ENCODE measurements at places on chromosomes 11 and 22.
A peak's percentile ranks its signal among the peaks of the same experiment; 100 is the strongest.

DNA sequence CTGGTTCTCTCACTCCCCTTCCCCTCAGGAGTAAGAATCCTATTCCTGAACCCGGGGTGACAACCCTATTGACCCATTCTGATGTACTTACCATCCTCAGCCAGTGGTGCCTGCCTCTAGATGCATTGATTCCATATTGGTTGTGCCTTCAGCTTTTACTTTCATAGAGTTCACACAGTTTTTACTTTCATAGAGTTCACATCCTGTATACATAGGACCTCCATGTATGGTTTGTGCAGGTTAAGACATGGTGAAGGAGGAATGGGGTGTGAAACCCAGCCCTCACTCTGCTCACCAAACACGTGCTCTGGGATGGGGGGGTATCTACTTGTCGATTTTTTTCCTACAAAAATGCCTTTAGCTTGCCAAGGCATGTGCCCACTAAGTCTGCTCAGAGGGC is 105.6 kb upstream of the TBCEL start:
- DNase-seq, result no peak

- no peak for DNase-seq
Observed at GRCh38 chr22:36037102-36037758, 8.6 kb upstream of the RBFOX2 start.

DNA sequence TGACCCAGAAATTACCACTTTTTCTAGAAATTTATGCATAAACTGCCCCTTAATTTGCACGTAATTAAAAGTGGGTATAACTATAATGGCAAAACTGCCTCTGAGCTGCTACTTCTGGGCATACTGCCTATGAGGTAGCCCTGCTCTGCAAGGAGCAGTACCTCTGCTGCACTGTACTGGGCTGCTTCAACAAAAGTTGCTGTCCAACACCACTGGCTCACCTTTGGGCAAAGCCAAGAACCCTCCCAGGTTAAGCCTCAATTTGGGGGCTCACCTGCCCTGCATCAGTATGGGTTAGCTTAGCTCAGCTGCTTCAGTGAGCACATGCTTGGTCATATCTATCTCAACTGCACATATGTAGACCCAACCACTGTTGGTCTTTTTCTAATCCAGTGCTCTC is 4.5 kb downstream of the DMC1 start:
- DNase-seq, result no peak

DNA sequence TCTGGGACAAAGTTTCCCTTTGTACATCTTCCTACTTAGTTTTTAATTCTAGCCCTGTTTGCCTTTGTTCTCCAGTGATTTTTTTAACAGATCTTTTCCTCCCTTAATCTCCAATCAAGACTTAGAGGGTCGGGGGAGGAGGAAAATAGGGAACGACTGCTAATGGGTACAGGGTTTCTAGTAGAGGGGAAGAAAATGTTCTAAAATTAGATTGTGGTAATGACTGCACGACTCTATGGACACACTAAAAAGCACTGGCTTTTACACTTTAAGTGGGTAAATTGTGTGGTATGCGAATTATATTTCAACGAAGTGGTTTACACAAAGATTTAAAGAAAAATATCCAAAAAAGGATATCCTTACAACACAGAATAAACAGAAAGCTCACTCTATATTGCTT is 110.0 kb upstream of the SPON1 start:
- DNase-seq, result no peak

DNA sequence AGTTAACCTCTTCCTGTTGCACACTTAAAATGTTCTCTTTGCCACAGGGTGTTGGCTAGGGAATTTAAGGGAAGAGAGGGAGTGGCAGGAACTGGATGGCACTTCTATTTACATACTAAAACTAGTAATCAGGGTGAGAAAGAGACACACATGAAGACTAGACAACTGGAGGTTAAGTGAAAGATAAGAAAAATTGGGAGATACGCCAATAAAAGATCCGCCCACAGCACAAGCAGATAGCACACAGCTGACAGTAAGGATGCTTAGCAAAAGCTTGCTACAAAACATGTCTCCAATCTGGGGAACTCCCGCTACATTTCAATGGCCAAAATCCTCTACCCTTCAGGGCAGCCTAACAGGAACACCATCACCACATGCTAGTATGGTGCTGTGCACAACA is 12.8 kb downstream of the CPSF7 start:
- DNase-seq, result no peak

- no peak for DNase-seq
Observed at GRCh38 chr11:92920331-92920730, 49.1 kb upstream of the MTNR1B start.

DNA sequence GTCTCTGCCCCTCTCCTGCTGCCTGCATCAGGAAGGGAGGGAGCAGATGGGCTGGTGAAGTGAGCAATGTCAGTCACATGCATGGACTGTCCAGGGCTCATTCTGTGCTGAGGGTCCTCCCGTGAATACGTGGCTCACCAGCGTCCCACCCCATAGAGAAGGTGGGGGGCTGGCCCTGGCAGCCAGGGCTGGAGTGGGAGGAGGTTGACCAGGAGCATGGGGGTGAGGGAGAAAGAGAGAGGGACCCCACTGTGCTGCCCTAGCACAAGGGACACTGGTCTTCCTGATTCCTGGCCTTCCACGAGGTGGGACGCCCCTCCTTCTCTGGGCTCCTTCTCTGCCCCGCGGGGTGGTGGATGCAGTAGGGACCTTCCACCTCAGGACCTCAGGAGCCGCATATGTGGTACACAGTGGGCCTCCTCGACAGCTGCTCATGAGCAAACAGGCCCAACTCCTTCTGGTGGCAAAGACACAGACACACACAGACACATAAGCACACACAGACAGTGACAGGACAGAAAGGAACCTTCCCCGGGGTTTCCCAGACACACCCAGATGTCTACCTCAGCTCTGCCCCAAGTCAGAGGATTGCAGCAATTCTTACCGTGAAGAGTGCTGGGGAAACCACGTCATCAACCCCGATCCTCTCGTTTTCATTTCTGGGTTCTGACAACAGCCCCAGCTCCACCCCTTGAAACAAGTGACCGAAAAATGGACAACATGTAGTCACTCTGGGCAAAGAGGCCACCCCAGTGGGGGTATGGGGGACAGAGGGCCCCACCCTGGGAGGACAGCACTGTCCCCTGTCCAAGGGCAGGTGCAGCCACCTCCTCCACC is 3.6 kb upstream of the APOBEC3A start:
- no peak for DNase-seq

GRCh38 chr11:73198677-73199076 is 19.4 kb upstream of the P2RY2 start:
- DNase-seq, result no peak

DNA sequence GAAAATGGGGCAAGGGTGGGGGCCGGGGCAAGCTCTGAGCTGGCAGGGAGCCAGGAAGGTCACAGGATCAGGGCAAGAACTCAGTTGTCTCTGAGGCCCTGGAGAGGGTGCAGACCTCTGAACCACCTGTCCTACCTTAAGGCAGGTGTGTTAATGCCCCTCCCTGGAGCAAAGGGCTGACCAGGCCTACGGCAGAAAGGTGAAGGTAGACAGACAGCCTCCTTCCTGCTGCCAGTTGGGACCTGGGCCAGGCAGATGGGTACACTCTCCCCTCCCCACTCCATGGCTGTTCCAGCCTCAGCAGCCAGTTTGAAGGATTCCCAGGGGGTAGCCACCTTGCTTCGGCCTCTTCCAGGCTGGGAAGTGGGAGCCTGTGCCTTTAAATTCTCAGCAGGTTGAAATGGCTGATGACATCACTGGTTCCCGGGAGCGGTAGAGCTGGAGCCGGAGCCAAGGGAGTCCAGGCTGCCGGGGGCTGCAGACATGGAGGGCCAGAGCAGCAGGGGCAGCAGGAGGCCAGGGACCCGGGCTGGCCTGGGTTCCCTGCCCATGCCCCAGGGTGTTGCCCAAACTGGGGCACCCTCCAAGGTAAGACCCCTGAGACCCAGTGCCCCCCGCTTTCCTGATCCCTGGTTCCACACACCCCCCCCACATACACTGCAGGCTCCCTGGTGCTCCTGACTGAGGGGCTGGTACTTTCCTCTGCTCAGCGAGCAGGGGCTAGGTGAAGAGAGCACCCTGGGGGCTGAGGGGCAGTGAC is at the start of gene INPP5J:
TSS of gene INPP5J (plus strand) at position 435 of the 760 bp plus-strand sequence. CDS start at position 484, 49 bp downstream.
- no peak for DNase-seq

DNA sequence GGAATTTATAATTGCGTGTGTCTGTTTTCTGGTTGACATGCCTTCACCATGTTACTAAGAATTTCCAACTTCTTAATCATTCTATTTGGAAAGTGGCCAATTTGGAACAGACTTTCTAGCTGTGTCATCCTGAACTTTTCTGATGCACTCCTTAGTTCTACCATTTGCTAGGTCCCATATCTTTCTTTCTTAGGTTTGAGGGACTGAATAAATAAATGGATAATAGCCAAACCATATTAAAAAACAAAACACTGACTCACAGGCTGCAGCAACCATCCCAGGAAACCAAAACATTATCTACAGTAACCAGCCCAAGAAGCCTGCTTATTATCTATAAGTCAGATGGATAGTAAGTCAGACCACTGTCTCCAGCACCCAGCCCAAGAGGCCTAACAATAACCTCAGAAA is 57.5 kb upstream of the PLET1 start:
- no peak for DNase-seq

DNA sequence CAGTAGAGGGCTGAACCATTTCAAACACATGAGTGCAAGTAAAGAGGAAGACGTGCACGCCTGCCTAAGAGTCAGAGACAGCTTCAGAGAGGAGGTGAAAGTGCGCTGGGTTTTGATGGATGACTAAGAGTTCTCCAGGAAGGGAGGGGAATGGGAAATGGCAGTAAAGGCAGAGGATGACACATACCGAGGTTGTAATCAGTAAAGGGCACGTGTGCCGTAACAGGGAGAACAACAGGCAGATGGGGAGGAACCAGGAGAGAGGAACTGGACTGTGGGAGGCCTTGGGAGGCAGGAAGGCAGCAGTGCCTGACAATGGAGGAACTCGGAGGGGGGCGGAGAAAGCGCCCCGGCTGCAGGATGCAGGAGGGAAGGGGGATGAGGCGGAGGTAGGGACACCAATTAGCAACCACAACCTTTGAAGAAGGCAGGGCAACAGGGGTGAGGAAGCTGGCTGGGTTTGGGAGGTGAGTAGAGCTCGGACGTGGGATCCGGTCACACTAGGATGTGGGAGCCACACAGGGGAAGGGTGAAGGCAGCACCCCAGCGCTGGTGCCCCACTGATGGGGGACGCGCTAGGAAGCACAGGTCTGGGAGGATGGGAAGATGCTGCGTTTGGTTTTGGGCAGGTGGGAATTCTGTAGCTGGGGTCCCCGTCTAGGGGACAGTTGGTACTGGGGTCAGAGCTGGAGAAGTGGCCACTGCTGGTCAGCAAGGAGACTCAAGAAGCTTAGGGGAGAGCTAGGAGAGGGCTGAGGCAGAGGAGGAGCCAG is 67.4 kb downstream of the SCUBE1 start:
- DNase-seq, result peak; percentile 96

DNA sequence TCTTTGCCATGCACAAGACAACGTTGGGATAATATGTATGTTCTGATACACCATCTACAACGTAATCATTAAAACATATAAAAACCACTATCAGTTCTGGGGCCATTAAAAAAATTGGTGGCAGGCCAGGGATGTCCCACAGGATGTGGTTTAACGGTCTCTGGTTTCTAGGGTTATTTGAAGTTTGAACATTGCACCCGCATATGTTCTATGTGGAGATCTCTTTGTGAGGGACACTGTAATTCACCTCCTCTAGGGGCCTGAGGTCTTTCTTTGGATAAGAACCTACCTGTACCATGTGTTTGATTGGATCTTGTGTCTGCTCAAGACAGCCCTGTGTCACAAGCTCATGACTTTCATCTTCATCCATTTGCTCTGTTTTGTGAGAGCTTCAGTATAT is 73.2 kb downstream of the GGTLC2 start:
- no peak for DNase-seq

DNA sequence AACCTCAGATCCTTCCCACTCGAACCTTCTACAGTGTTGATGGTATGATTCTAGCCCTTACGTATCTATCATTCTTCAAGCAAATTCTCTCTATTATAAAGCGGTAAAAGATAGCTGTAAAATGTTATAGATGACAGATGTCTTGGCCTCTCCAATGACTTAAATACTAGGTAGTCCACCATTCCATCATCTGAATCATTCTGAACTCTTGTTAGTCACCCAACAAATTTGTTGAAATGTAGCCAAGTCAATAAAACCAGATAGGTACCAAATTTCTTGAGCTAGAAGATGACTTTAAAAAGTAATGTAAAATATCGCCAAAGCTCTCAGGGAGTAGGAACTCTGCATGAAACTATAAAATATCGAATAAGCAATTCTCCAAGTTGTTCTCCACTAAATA is 32.6 kb upstream of the PICALM start:
- DNase-seq, result no peak

GRCh38 chr11:33703788-33704187 is 3.2 kb upstream of the C11orf91 start:
- no peak for DNase-seq

DNA sequence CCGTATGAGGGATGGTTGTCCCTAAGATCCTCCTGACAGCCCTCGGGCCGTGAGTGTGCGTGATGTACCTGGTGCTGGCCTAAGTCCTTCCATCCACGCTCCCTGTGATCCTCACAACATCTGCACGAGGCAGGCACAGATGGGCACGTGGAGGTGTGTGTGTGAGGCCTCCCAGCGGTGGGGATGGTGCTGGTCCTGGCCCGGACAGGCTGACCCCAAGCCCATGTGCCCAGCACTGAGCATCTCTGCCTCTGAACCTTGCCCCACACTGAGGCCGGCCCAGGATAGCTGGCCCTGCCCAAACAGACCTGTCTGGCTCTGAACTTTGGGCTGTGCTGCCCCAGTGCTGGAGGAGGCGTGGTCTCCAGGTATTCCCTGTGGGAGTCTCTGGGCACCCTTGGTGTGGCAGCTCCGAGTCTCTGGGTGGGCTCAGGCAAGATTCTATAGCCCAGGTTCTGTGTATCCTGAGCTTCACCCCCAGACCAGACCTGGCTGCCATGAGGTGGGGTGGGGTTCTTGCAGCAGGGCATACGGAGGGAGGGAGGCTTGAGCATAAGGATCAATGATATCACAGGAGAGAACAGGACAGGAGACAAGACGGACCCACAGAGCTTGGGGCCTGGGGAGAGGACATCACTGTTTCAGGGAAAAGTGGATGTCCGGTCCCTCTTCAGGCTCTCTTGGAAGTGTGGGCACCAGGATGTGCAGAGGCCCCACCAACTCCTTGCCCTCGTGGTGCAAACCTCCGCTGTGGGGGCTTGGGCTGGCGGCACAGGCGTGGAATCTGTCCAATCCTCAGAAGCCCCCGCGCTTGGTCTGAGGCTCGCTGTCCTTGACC is 881.8 kb downstream of the BRD1 start:
- no peak for DNase-seq
